ENCODE measurements at places on chromosomes 13 and 19.
A peak's percentile ranks its signal among the peaks of the same experiment; 100 is the strongest.

DNA sequence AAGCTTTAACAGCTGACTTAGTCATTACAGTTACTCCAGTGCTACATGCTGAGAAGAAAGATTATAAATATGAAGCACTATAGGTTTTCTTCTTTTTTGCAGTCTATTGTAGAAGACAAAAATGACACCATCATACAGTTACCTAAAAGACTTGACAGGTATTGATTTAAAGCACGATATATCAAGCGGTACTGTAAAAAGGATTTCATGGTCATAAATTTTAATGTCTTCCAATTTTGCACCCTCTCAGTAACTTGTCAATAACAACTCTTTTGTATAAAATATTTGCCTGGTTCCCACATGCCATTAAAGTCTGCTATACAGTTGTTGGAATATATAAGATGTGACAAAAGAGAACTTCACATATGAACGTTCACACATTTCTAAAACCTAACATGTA, 102.8 kb downstream of the ZIC5 start:
- no peak for DNase-seq

- DNase-seq = no peak
Observed at GRCh38 chr19:53965091-53965490, 2.4 kb downstream of the CACNG8 start.

DNA sequence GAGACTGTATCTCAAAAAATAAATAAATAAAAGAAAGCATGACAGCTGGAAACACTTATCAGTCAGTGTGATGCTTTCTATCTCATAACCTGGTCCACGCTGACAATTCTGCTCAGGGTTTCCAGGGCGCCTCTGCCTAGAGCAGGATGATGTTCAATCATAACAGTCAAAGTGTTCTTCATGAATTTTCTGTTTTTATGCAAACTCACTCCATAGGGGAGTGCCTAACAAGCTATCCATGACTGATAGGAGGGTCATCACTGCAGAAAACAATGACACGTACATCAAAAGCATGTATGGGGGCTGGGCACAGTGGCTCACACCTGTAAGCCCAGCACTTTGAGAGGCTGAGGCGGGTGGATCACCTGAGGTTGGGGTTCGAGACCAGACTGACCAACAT, 41.4 kb upstream of the ZNF83 start:
- no peak for DNase-seq

DNA sequence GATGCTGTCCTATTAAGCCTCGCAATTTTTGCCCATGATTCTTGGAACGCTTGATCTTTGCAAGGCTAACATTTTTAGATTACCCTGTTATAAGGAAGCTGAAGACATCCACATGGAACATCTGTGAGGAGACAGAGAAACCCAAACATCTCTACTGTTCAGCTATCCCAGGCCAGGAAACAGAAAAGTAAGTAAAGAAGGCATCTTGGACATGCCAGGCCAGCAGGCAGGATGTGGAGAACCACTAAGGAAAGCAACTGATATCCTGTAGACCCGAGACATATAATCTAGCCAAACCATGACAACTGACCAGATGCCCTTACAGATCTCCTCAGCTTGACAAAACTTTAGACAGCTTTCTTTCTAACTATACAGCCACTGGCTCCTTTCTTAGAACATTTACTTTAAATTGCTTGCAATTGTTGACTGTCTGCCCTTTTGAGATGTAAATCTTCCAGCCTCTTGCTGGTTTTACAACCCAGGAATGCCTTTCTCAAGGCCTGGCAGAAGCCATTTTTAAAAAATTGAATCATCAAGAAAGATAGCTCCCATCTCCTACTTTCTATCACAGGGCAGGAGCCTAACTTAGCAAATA, 255.8 kb upstream of the DACH1 start:
- no peak for DNase-seq

DNA sequence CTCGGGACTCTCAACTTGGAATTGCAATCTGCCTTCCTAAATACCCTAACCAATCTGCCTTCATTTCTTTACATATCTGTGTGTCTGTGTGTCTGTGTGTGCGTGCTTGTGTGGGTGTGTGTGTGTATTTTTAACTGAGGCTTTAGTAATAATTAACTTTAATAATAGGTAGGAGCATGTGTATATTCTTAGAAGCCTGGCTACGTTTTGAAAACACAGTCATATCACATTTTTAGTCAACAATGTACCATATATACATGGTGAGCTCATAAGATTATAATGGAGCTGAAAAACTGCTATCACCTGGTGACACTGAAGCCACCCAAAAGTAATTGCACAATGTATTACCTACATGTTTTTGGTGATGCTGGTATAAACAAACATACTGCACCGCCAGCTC, 65.4 kb upstream of the ATXN8OS start:
- no peak for DNase-seq

GRCh38 chr13:50766013-50766412, 77.5 kb downstream of the DLEU7 start:
- no peak for DNase-seq

- DNase-seq = peak; percentile 14
Observed at GRCh38 chr13:62747152-62747551, 1331.5 kb upstream of the PCDH20 start.

DNA sequence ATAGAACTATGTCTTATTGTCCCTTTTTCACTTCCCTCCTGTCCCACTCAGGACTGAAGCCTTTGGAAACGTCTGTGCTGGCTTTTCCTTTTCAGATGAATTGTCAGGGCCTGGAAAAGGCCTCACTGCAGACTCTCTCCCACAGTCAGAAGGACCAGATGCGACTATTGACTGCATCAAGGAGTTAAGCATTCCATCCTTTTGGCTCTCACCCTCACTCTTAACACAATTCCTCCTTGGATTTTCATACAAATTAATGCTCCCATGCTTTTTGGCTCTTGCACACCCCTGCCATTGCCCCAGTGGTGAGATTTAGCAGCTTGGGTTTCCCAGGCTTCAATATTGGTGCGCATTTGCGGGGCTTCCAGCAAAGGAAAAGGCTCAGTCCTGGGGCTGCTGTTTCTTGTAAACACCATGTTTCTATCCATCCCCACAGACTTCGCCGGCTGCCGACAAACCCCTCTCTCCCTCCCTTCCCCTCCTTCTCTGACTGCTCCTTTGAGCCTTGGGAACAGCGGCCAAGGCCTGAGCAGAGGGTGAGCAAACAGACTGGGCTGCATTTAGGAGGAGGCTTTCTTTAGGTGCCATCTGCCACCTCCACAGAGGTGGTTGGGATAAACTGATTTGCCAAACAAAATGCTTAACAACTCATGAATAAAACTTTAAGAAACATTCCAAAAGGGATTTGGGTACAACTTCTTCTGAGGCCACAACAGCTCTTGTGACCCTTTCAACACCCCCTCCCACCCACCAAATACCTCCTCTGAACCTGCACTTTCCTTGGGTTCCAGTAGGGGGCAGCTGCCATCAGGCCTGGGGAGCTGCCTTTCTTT, 48.6 kb upstream of the PCDH8 start:
- DNase-seq = peak; percentile 3

DNA sequence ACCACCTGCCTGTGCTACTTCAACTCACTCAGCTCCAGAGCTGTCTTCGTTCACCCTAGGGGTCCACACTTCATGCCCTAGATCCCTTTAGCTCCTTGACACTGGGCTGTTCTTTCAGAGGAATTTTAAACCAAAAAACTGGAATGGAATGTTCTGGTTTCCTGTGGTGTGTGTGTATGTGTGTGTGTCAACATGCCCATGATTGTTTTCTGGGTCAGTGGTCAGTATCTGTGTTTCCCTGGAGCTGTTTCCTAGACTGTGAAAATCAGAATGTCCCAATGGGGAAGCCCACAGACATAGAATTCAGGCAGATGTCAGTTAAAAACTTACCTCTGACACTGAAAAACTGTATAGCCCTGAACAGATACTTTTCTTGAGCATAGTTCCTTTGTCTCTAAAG, 1.3 kb downstream of the PMIS2 start:
- no peak for DNase-seq

DNA sequence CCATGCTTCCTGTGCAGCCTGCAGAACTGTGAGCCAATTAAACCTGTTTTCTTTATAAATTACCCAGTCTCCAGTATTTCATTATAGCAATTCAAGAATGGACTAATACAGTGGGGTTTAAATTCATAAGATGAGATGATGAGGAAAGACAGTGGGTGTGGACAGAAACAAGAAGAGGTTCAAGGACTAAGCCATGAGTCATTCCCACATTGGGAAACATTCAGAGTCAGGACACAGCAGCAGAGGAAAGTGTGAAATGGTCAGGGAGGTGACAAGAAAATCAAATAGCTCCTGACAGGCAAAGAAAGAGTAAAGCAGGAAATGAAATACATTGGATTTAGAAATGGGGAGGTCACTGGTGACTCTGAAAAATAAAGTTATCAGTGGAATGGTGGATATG, 9.1 kb downstream of the ZNF841 start:
- no peak for DNase-seq

DNA sequence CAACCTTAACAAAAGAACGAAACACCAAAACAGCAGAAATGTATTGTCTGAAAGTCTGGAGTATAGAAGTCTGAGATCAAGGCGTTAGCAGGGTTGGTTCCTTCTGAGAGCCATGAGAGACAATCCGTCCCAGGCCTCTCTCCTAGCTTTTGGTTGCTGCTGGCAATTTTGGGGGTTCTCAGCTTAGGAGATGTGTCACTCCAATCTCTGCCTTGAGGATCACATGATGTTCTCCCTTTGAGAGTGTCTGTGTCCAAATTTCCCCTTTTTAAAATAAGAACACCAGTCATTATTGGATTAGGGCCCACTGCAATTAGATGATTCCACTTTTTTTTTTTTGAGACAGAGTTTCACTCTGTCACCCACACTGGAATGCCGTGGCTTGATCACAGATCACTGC, 10.1 kb downstream of the KCNN1 start:
- no peak for DNase-seq

- DNase-seq = peak; percentile 14
Observed at GRCh38 chr13:99614465-99614885, 113.2 kb downstream of the TM9SF2 start.

DNA sequence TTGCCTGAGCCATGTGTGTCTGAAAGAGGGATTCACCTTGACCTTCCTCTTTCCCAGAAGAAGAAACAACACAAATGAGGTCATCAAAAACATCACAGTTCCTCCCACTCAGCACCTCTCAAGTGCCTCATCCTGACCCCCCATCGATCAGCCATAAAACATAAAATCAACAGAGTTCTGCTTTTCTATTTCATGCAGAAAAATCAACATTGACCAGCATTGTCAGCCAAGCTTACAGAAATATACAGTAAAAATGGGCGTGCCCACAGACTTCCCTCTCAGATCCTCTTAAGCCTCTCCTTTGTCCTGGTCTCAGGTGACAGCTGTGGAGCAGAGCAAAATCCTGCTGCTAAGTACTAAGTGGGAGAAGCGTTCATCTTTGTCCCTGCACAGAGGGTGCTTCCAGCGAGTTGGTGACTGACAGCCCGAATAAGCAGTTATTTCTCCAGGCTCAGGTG, 213.3 kb downstream of the OLFM4 start:
- no peak for DNase-seq

DNA sequence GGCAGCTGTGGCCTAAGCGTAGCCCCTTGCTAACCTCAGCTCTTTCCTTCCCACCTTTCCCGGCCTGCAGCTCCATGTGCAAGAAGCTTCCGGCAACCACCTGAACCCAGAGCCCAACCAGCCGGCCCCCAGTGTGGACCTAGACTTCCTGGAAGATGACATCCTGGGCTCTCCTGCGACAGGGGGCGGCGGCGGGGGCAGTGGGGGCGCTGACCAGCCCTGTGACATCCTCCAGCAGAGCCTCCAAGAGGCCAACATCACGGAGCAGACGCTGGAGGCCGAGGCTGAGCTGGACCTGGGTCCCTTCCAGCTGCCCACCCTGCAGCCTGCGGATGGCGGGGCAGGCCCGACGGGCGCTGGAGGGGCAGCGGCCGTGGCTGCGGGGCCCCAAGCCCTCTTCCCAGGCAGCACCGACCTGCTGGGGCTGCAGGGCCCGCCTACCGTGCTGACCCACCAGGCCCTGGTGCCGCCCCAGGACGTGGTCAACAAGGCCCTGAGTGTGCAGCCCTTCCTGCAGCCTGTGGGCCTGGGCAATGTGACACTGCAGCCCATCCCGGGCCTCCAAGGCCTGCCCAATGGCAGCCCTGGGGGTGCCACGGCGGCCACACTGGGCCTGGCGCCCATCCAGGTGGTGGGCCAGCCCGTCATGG, 33.8 kb upstream of the EHD2 start:
- no peak for DNase-seq

DNA sequence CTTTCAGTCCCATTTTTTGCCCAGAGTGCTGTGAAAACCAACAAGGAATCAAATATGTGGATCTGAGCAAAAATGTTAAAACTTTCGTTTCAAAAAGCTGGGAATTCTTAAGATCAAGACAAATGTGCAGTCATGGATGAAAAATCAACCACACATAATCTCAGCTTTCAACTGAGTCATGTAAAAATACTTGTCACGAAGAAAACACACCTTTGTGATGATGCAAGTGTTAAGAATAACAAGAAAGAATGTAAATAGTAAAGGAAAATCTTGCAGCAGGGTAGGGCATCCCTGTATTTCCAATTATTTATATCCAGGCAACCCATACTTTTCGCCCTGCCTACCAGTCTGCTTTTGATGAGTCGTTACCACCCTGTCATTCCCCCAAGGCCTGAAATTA, 27.4 kb upstream of the DCLK1 start:
- peak; percentile 20 for DNase-seq

- DNase-seq = peak; percentile 60
Observed at GRCh38 chr19:6476155-6476895, 5.3 kb downstream of the DENND1C start.

DNA sequence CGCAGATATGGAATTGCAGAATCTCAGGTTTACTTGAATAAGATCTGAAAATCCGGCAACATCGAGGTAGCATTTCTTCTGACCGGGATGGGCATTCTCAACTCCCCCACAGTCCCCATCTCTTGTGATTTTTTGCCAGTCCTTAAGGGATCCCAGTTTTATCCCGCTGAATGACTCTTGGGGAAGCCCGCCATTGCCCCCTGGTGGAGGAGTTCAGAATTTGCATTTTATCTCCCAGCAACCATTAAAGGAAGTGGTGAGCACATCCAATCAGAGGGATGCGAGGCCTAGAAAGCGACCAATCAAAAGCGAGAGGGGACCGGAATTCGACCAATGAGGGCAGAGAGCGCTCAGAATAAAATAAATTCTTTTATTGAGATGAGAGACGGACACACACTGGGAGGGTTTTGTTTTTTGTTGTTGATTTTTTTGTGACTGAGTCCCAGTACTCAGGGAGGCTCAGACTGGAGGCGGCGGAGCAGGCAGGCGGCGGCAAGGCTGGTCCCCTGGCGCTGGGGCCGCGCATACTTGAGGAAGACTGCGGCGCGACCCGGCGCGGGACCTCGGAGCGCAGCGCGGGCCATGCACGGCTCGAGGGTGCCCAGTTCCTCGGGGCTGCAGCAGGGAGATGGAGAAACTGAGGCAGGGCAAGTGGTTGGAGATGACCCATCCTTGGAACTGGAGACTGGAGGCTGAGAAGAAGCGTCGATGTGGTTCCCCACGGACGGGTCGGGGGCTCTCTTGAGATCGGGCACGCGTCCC, 3.9 kb upstream of the TTC9B start:
- peak; percentile 89 for DNase-seq

DNA sequence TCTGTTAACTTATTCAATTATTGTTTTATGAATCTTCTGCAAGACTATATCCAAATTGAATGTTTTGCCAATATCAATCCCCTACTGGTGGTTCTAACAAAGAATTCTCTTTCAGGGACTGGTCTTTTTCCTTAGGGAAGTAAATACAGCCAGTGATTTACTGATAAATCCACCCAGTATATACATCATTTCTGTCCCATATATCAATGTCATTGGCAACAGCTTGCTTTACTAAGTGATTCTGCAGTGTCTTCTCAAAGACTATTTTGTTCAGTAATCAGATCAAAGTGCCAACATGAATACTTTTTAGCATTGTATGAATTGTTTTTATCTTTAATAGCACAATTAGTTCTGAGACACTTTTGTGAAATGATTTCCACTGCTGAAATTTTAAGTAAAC, 114.0 kb upstream of the OBI1 start:
- no peak for DNase-seq

Measured in fibroblast of skin of right biceps (primary cell).